CD8-positive, alpha-beta T cell (primary cell): ENCODE measurements at places on chromosomes 1 and 21. TPM values are rescaled to one million over a fixed set of nuclear protein-coding genes. Genes with fewer than 3 reads are reported as not detected.

DNA sequence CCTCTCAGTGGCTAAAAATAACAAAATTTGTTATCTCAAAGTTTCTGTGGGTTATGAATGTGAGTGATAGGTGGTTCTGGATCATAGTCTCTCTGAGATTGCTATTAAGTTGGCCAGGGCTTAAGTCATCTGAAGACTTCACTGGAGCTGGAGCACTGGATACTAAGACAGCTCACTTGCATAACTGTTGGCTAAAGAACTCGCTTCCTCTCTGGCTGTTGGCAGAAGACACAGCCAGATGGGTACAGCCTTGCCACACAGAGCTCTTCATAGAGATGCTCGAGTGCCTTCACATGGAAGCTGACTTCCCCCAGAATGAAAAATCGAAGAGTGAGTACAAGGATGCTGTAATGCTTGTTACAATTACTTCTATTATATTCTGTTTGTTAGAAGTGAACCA lies 333.8 kb downstream of the ZP4 start:
- DNase-seq, result no peak

GRCh38 chr1:33093004-33093403 lies 12.1 kb downstream of the AZIN2 start:
- DNase-seq, result no peak

GRCh38 chr1:37680933-37681332 lies 11.4 kb upstream of the CDCA8 start:
- no peak for DNase-seq

DNA sequence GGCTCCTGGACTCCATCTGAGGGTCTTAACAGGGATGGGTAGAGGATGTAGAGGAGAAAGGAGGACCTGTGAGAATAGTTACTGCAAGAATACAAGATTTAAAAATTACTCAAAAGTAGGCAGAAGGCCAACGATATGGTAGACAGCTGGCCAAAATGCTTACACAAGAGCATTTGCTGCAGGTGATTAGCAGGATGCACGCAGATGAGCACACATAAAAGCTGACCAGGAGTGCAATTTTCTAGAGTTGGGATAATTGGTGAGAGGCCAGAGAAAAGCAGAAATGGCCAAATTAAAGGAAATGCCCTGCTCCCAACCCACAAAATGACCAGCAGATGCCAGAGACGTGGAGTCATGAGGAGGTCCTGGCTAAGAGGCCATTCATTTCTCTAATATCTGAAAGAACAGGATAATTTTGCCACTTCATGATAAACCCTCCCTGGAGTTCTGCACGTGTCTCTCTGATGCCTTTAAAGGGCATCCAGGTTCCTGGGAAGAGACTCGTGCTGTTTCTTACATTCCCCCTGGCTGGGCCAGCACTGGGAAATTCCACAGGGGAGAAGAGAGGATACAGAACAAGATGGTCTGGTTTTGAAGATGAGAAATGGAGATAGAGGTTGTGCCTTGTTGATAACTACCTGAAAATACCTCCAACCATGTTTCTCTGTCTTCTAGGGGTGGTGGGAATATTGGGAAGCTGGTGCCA lies 62.3 kb upstream of the KCNA3 start:
- DNase-seq, result no peak

UFC1 gene
- 96.6 TPM for total RNA-seq

MAP1LC3C gene
- not detected for total RNA-seq

DNA sequence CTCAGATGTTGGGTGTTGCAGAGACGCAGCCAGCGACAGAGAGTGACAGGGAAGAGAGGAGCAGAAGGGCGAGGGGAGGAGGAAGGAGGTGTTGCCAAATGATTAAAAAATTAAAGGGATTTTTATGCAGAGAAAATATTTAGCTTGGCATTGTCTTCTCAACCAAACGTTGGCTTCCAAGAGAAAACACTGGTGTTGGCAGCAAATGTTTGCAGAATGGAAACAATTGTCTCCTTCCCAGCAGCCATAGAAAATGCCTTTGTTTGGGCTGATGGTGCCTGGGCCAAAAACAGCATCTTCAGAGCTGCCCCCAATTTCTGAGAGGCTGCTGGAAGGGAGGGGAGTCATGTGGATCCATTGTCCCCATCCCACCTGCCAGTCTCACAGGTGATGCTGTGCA lies 29.7 kb upstream of the GRIK3 start:
- no peak for DNase-seq

S100A8 gene
- not detected for total RNA-seq

SPRR2A gene
- not detected for total RNA-seq

DNA sequence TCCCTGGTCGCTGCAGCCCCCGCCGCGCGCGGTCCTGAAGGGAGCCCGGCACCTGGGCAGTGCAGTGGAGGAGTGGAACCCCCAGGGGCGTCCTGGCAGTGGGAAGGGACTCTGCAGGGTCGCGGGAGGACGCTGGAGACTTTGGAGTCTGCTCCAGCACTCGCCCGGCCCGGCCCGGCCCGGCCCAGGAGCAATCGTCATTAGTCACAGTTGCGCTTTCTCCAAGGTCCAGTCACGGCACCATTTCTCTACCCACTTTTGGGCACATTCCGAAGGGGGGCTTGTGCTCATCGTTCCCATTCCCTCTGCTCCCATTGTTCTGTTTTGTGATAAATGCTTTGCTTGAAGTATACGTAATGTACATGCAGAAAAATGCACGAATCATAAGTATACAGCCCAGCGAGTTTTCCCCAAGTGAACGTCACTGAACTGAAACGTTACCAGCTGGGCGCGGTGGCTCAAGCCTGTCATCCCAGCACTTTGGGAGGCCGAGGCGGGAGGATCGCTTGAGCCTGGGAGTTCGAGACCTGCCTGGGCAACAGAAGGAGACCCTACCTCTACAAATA lies 999 bp downstream of the THAP3 start:
- no peak for DNase-seq

KANK4 gene
- not detected for total RNA-seq

GJB4 gene
- not detected for total RNA-seq

KCNK1 gene
- not detected for total RNA-seq

DNA sequence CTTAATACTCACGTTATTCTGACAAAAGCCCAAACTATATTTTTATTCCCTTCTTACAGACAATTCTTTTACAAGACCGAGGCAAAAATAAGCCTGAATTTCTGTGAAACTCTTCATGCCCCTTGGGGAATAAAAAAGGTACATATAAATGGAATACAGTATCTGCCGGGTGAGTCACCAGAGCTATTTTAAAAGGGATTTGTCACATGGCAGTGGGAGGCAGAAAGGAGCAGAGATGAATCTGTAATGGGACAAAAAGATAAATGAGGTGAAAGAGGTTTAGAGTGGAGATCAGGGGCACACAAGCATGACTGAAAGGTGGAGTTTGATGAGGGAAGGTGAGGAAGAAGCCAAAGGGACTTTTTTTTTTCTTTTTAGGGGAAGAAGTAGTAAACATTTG lies 8.8 kb downstream of the XCL1 start:
- no peak for DNase-seq

GRCh38 chr1:55947446-55947845 lies 631.9 kb downstream of the PLPP3 start:
- DNase-seq, result no peak

- no peak for DNase-seq
These were observed 692.3 kb downstream of the RWDD3 start for GRCh38 chr1:95926331-95926730.

- DNase-seq, result no peak
These were observed 40.2 kb downstream of the HSPG2 start for GRCh38 chr1:21896652-21897532.

DNA sequence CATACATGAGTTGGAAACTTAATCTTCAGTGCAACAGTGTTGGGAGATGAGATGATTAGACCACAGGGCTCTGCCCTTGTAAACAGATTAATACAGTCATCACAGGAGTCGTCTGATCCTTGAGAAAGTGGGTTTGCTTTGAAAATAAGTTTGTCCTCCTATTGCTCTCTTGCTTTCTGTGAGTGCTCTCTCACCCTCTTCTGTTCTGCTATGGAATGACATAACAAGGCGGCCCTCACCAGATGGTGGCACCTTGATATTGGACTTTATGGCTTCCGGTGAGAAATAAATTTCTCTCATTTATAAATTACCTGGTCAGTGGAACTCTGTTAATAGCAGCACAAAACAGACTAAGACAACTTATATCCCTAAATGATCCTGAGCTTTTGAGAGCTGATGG lies 353.6 kb downstream of the BRINP3 start:
- no peak for DNase-seq

CELA3A gene
- total RNA-seq, result not detected
